ENCODE measurements at places on chromosomes 11 and 22.
A peak's percentile ranks its signal among the peaks of the same experiment; 100 is the strongest.

DNA sequence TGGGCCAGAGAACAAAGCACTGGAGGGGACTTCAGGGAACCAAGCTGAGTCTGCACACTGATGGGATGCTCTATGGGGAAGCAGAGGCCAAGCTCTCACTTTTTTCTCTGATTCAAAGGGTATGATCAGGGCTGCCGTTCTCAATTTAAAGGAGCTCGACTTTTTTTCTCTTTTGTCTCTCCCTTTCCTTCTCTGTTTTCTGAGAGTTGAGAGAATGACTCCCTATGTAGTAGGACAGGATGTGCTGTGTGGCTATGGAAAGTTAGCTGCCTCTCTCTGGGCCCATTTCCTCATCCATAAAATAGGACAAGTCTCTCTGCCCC is 7.9 kb downstream of the ADORA2A start:
- DNase-seq: no peak

DNA sequence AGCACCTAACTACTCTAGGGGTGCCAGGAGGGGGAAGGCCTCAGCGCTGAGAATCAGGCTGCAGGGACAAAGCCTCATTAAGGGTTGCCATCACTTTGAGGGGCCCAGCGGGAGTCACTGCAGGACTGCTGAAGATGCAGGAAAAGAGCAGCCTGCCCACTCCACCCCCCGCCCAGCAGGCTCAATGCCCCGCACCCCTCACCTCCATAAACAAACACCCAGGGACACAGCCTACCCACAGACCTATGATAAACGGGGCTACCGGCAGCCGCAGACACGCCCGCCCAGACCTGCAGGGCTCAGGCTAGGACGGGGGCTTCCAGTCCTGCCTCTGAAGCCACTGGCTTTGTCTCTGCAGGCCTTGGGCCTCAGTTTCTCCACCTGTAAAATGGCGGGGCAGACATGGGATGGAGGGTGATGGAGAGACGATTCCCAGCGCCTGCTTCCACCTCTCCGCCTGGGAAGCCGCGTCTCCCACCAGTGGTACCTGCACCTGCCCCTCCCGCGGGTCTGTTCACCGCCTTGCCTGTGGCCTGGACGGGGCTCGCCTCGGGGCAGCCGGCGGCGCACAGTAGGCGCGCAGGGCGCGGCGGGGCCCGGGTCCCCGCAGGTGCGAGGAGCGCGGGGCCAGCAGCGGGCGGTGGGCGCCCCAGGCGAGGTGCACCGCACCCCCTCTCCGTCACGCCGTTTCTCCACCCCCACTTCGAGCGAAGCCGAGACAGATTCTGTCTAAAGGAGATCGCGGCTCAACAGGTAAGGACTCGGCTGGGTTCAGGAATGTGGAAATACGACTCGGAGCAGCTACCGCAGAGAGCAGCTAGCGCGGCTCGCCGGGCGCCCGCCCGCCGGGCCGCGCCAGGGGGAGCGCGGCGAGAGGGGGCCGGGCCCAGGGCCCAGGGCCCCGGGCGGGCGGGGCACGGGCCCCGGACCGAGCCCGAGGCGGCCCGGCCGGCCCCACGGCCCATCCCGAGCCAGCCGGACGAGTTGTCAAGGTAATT is 1.5 kb downstream of the WNT7B start:
- peak; percentile 19 for DNase-seq

DNA sequence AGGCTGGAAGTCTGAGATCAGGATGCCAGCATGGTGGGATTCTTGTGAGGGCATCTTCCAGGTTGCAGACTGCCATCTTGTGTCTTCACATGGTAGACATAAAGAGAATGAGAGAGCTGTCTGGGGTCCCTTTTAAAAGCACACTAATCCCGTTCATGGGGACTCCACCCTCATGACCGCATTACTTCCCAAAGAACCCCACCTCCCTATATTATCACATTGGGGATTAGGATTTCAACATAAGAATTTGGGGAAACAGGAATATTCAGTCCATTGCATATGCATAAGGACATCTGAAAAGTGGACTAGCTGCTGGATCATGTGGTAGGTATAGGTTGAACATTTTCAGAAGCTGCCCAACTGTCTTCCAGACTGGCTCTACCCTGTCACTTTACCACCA is 33.1 kb upstream of the ADORA2A start:
- no peak for DNase-seq

GRCh38 chr22:20922141-20922751 is 5.0 kb downstream of the CRKL start:
- no peak for DNase-seq

GRCh38 chr22:28419919-28420318 is 259.7 kb downstream of the TTC28 start:
- DNase-seq: no peak

DNA sequence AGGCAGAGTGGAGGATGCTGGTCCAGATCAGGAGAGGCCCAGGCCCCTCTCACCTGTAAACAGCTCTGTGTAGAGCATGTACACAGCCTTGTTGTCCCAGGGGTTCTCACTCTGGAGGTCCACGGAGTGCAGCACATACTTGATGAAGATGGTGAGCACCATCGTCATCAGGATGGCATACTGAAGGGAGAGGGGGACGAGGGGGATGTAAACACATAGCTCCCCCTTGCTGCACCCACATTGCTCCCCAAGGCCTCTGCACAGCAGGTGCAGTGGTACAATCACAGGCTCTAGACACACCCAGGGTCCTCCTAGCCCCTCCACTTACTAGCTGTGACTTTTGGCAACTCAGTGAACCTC is 2.9 kb downstream of the SYVN1 start:
- no peak for DNase-seq

- DNase-seq: no peak
Measured at GRCh38 chr11:115060840-115061239, 382.5 kb downstream of the NXPE2 start.

DNA sequence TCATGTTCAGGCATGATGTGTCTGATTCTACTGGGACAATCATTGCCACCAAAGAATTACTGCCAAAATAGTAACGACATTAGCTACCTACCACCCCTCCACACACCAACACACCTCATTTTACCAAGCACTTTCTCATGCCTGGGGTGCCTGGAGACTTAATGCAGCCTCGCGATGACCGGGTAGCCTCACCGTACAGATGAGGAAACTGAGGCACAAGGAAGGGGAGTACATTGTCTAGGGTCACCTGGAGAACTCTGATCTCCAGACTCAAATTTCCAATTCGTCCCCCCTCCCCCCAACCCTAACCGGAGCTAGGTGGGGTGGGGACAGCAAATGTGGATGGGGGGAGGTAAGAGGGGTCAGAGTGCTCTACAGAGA is 2.7 kb upstream of the RTN4RL2 start:
- DNase-seq: no peak

- DNase-seq: no peak
Measured at GRCh38 chr22:46045459-46046298, 68.7 kb upstream of the WNT7B start.

DNA sequence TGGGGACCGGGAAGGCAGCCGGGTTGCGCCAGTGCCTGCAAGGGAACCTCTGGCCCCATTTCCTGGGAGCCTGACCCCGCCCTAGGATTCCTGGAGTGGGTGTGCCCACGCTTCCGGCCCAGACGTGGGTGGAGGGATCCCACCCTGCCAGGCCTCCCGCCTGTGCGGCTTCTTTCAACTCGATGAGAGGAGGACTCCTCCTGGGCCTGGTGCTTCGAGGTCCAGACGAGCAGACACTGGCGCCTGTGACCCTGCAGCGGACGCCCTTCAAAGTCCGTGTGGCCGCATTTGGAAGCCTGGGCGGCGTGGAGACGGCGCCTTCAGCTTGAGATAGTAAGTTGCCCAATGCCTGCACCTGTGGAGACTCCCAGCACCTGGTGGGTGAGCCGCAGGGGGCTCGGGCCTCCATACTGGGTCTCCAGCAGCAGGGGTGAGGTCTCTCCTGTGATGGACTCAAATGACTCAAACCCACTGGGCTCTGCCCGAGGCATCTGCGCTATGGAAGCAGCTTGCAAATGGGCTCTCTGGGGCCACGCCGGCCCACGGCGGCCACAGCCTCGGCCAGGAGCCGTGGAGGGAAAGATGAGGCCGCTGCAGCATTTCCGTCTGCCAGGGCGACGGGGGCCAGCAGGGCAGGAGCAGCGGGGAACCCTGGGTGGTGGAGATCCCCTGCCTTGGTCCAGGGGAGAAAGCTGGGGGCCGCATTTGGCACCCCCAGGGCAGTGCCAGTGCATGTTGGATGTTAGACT is 64.3 kb upstream of the PPARA start:
- no peak for DNase-seq

DNA sequence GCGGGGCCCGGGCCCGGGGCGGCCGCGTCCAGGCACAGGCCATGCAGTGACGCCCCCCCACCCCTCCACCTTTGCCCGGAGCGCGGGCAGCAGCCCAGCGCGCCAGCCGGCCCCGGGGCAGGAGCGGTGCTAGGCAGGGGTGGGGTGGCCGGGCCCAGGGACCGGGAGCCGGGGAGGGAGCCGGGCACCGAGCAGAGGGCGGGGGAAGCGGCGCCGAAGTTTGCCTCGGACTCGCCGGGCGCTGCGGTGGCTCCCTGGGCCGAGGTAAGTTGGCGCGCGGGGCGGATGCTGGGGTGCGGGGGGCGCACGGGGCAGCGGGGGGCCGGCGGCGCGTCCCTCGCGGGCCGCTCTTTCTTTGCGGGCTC is 332 bp downstream of the TEAD1 start:
- no peak for DNase-seq

GRCh38 chr22:43928908-43929307 is 5.3 kb downstream of the PNPLA3 start:
- no peak for DNase-seq

DNA sequence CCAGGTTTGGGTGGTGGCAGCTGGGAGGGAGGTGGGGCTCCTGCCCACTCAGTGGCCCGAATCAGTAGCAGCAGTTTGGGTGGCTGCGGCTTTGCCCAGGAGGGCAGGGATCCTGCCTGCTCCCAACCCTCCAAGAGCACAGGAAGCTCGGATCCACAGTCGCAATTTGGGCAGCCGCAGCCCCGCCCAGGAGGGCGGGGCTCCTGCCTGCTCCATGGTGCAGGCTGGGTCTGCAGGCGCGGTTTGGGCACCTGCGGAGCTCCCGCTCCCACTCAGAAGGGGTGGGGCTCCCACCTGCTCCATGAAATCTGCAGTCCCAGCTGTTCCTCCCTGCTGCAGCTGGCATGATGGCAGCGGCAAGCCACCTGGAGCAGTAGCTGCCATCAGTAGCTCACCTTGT is 38.1 kb upstream of the CALCB start:
- no peak for DNase-seq

GRCh38 chr11:93743291-93743690 is 1.8 kb downstream of the C11orf54 start:
- DNase-seq: no peak

DNA sequence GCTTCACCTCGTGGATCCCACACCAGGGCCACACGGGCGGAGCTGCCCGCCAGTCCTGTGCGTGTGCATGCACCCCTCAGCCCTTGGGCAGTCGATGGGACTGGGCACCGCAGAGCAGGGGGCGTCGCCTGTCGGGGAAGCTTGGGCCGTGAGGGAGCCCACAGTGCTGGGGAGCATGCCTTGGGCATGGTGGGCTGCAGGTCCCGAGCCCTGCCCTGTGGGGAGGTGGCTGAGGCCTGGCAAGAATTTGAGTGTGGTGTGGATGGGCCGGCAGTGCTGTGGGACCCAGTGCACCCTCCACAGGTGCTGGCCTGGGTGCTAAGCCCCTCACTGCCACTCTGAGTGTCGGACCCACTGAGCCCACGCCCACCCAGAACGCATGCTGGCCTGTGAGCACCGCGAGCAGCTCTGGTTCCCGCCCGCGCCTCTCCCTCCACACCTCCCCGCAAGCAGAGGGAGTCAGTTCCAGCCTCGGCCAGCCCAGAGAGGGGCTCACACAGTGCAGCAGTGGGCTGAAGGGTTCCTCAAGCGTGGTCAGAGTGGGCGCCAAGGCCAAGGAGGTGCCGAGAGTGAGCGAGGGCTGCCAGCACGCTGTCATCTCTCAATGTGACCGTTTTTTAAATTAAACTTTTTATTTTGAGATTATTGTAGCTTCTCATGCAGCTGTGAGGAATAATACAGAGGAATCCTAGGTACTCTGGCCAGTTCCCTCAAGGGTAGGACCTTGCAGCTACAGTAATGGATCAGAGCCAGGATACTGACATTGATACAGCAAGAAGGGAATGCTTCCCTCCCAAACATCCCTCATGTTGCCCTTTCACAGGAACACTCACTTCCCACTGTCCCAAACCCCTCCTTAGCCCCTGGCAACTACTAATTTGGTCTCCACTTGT is 127.7 kb downstream of the CRYBB2 start:
- no peak for DNase-seq

- DNase-seq: no peak
Measured at GRCh38 chr22:30143265-30143664, 63.0 kb downstream of the HORMAD2 start.

- no peak for DNase-seq
Measured at GRCh38 chr11:46912526-46913150, 5.7 kb downstream of the LRP4 start.

DNA sequence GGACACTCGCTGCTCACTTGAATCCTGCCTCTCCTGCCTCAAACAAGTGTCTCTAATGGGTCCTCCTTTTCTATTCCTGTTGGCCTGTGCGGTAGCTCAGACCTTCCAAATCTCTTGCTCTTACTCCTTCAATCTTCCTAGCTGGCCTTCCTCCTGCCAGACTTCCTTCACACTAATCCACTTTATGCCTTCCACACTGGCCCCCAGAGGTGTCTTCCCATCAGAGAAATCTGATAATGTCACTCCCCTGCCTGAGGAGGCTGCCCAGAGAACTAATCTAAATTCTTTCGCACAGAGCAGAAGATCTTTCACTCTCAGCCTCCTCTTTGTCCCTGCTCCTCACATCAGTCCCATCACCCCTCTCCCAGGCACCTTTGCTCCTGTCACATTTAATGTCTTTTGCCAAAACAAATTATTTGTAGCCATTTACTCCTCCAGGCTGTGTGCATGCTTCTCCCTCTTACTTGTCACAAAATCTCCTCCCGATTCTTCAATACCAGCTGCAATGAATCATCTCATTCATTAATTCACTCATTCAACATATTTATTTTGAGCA is 175.7 kb downstream of the MAML2 start:
- DNase-seq: no peak

GRCh38 chr11:129234978-129235377 is 42.9 kb upstream of the ARHGAP32 start:
- no peak for DNase-seq

GRCh38 chr11:11141065-11141464 is 212.0 kb downstream of the CSNK2A3 start:
- DNase-seq: no peak

GRCh38 chr11:9142732-9143131 is 51.3 kb upstream of the SCUBE2 start:
- DNase-seq: no peak

GRCh38 chr11:102974552-102975280 is 19.2 kb upstream of the MMP13 start:
- no peak for DNase-seq

DNA sequence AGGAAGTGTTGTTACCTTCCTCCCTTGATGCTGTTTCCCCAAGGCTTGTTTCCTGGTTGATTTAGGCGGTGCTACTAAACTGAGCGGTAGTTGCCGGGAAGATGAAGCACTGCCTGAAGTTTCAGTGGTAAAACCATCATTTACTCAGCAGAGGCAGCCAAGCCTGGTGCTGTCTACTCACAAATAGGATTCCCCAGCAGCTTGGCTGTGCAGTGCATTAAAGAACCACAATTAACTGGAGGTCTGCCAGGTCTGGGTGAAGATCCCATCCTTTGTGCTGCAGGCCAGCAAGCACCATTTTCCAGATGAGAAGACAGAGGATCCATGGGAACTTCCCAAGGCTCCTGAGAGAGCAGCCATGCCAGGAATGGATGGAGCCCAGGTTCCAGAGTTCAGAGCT is 231.9 kb upstream of the E2F8 start:
- no peak for DNase-seq

- DNase-seq: no peak
Measured at GRCh38 chr22:48371391-48371790, 1456.3 kb downstream of the BRD1 start.

All from NCI-H2171 (cell line).